BJ (cell line): ENCODE measurements at places on chromosomes 11 and 22. TPM values are rescaled to one million over a fixed set of nuclear protein-coding genes. Genes with fewer than 3 reads are reported as not detected.

DNA sequence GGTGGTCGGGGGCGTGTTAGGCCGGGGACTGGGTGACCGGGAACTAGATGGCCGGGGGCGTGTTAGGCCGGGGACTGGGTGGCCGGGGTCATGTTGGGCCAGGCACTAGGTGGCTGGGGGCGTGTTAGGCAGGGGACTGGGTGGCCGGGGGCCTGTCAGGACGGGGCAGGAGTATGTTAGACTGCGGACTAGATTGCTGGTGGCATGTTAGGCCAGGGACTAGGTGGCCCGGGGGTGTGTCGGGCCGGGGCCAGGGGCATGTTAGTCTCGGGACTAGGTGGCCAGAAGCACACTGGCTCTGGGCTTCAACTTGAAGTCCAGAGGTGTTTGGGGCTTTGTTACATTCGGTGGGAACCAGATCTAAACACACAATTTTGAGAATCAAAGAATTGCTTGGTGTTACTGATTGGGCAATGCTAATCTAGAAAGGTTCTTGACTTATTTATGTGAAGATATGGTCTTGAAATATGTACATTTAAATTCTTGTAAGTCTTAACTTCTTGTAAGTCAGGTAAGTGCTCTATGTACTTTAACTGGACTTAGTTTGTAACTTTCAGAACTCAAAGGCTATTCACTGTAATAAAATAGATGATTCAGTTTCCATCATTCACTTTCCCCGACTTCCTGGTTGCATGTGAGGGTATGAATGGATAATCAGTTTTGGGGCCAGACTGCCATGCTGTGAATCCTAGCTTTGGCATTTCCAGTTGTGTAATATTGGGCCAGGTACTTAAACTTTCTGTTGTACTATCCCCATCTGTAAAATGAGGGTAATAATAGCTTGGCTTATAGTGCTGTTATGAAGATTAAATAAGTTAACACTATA lies 1.1 kb downstream of the EXT2 start:
- DNase-seq: no peak

DNA sequence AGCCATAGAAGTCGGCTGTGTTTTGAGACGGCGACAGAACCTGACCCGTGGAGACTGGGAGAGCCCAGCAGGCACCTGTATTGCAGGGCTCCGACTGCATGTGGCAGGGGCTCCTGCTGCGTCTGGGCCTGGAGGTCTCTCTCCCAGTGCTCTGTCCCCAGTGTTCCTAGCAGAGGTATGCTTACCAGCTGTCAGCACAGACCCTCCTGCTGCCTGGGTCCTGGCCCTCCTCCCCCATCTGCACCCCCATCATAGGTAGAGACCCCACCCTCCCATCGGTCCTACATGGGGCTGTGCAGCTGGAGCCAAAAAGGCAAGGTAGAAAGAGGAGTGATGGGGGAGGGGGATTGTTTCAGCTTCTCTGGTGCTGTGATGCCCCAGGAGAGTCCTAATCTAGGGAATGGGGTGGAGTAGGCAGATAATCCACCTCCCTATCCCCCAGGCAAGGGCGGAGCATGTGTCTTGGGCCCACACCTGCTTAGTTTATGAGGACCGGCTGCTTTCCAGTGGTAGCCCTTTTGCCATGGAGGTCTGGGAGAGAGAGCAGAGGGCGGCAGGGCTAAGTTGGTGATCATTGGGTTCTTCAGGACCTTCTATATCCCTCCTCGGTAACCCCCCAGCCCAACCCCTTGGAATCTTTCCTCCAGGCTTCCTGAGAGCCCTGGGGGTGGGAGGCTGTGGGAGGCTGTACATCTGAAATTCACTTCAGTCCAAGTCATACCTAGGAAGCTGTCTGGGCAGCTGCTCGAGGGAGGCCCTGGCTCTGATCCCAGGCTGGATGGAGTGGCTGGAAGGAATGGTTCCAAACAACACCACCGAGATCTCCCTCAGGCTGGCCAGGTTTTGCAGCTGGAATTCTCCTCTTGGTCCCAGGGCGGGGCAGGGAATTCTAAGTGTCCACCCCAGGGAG lies 5.3 kb downstream of the SLC7A4 start:
- no peak for DNase-seq

- no peak for DNase-seq
Observed at GRCh38 chr11:130029137-130029536, 26.5 kb upstream of the PRDM10 start.

DNA sequence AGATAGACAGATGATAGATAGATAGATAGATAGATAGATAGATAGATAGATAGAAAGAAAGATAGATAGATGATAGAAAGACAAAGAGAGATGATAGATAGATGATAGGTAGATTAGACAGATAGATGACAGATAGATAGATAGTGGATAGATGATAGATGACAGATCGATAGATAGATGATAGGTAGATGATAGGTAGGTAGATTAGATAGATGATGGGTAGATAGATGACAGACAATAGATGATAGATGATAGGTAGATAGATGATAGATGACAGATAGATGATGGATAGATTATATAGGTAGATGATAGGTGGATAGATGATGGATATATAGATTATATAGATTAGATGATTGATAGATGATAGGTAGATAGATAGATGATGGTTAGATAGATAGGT lies 4.3 kb downstream of the LZTR1 start:
- DNase-seq: no peak

- no peak for DNase-seq
Observed at GRCh38 chr11:79116600-79116999, 324.2 kb downstream of the TENM4 start.

DNA sequence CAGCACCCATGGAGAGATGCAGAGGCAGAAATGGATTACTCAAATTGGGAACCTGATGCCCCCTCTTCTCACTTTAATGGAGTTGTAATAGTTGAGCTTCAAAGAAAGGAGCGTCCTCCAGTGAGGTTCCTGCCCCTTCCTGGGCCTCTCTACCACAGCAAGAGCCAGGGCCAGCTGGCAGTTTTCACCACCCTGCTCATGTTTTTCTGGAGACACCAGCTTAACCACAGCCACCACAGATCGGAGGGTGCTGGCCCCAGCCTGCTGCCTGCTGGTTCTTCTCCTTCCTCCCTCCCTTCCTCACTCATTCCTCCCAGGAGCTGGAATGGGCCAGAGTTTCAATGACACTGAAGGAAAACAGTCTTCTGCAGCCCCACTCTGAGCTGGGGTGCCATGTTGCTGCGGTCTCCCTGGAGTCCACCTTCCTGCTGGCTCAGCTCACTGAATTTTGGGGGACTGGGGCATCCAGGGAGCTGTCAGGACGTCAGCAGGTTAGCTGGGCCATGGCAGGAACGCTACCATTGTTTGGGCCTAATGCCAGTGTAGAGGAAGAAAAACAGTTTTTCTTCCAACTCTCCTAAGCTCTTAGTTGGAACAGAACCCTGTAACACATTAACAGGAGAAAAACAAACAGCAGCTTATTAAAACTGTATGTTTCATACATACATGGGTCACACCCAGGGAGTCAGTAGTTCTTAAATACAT lies 57.7 kb downstream of the TRAF6 start:
- DNase-seq: no peak

DNA sequence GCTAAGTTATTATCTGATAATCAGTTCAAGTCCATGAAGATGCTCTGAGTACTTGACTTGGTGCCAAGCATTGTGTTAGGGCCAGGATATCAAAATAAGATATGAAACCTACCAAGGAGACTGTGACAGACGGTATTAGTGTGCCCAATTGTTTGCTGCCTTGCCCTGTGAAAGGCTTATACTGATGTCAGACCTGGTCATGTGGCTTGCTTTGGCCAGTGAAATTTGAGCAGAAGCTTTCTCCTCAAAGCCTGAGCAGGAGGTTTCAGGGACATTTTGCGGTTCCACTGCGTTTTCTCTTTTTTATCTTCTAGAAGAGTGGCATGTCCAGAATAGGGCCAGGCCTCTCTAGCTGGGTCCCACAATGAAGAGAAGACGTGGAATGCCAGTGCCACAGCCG lies 15.8 kb upstream of the PKNOX2 start:
- no peak for DNase-seq

DNA sequence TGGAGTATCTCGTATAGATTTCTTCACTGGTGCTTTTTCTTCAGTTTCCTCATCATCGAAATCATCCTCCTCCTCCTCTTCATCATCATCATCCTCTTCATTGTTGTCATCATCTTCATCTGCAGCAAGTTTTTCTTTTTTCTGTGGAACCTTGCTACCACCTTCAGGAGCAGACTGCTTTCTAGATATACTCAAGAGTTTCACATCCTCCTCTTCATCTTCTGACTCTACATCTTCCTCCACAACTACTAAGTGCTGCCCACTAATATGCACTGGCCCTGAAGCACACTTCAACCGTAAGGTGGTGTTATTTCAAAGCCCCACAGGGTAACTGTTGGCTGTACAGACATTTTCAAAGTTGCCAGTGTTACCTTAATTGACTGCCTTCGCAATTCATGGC lies 17.1 kb downstream of the OR2AT4 start:
- no peak for DNase-seq

GRCh38 chr11:2696455-2696854 lies 3.3 kb downstream of the KCNQ1OT1 start:
- DNase-seq: no peak

DNA sequence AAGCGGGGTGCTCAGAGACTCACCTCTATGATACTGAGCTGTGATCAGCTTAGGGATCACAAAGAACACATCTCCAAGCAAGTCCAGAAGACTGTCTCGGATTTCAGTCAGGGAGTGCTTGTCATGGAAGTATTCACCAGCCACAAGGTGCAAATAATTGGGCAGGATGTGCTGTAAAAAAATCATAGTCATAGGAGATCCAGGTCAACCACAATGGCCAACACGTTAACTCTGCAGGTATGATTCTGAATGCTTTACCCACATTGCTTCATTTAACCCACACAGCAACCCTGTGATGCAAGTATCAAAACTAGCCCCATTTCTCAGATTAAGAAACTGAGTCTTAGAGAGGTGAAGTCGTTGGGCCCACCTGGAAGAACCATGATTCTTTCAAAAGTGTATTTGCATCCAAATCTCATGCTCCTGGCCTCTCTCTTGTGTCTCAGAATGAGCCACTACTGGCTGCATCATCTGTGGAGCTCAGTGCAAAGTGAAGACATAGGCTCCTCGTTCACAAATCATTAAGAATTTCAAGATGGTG lies 179.3 kb downstream of the BCR start:
- no peak for DNase-seq

Gene PTPRCAP
- 0.27 and 0.43 TPM in 2 replicates for polyA plus RNA-seq

Gene RTN4RL2
- polyA plus RNA-seq: 0.10 and 0.43 TPM in 2 replicates
